Mesendoderm (in vitro differentiated cells): ENCODE measurements at places on chromosomes 6 and 20.

GRCh38 chr20:23362392-23363256 lies 642 bp downstream of the GZF1 start:
- no peaks in the 10 kb centered on the region for H3K27me3 ChIP-seq
- peak overlapping the region; percentile 41 for H3K27ac ChIP-seq

DNA sequence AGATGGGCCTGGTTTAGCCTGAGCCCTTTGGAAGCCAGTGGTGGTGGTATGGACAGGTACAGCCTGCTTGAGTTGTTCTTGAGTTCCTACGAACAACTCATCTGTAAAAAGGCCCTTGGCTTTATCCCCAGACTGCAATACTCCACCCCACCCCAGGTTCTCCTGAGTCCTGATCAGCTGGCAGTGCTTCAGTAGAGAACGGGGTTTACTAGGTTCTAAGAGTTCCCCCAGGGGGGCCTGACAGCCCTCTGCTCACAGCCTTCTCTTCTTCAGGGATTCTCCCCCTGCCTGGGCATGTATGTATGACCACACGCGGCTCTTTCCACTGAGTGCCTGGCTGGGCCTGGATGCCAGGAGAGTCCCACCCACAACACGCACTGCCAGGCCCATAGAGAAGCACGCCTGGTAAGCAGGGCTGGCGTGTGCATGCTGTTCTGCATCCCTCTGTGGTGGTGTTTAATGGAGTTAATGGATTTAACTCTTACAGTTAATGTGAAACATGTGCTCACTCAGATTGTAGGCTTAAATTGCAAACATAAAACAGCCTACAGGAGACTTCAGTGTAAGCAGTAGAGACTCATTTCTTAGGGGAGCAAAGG lies 44.3 kb upstream of the SLC4A11 start:
- no peak overlapping the region for H3K27ac ChIP-seq
- no peak for DNase-seq
- no peaks in the 10 kb centered on the region for H3K36me3 ChIP-seq
- peaks cover 2% of the 10 kb centered on the region for H3K4me1 ChIP-seq

DNA sequence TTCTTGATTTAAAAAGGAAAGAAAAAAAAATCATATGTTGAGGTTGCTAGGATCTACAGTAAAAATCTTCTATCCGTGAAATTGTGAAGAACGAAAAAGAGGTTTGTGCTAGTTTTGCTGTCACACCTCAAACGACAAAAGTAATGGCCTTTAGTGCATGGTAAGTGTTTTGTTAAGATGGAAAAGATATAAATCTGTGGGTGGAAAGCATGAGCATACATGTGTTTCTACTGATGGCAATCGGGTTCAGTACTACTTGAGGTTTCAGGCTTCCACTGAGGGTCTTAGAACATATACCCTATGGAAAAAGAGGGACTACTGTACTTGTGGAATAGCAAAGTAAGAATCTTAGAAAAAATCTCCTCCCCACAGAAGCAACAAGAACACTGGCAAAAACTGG lies 58.0 kb downstream of the AHI1 start:
- no peaks in the 10 kb centered on the region for H3K27me3 ChIP-seq
- DNase-seq: no peak
- no peaks in the 10 kb centered on the region for H3K36me3 ChIP-seq
- no peak overlapping the region for H3K27ac ChIP-seq

DNA sequence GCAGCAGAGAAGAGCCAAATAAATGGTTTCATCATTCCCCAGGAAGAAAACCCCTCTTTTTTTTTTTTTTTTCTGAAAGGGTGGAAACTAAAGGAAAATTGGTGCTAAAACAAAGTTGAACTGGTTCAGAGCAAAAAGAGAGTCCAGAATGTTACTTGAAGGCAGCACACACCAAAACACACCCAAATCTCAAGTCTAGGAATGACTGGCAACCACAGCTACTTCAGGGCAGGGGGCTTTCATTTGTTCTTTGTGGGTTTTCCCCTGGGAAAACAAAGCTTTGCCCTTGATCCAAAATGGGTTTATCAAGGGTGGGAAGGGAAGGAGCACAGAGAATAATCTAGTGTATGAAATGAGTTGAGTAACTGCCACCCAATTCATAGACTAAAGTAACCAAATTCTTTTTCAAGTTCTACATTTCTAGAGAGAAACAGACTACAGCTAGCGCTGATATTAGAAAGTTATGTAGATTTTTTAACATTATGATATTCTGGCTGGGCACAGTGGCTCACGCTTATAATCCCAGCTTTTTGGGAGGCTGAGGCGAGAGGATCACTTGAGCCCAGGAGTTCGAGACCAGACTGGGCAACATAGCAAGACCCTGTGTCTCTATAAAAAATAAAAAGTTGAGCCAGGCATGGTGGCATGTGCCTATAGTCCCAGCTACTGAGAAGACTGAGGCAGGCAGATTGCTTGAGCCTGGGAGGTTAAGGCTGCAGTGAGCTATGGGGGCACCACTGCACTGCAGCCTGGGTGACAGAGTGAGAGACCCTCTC lies 119.8 kb downstream of the NFATC2 start:
- H3K36me3 ChIP-seq: no peaks in the 10 kb centered on the region
- peaks cover 5% of the 10 kb centered on the region for H3K4me1 ChIP-seq
- no peak overlapping the region for H3K4me3 ChIP-seq
- no peaks in the 10 kb centered on the region for H3K27me3 ChIP-seq
- no peak overlapping the region for H3K27ac ChIP-seq

DNA sequence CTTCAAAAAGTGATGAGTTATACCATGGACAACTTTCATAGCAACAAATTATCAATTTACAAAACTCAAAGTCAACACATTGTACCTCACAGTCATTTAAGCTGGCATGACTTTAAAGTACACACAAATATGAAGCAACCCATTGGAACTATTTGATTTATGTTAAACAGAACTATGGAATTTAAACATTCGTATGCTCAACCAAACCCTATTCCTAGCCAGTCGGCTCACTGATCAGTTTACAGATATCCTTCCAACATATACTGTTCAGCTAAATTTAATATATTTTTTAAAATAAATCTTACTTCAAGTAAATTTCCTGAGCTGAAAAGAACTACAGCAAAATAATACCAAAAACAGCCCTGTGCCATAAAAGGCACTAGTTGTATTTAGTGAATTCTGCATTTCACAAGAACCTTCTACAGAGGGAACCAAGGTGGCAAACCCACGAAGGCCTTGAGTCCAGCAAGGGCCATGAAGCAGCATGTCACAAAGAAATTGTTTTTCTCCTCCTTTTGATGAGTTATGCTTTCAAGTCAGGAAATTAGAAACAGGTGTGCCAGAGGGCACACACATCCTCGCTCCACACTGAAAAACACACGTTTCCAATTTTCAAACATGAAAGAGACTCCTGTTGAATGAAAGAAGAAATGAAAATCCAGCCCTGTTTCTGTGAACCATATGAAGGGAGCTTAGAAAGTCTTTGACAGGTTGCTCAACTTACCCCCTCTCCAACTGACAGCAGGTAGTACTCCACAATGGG lies 122.8 kb downstream of the TASP1 start:
- H3K27me3 ChIP-seq: no peaks in the 10 kb centered on the region
- no peak for DNase-seq
- no peak overlapping the region for H3K4me3 ChIP-seq
- no peaks in the 10 kb centered on the region for H3K4me1 ChIP-seq
- no peak overlapping the region for H3K27ac ChIP-seq

GRCh38 chr6:35906499-35906846 lies 14.4 kb downstream of the SRPK1 start:
- no peak overlapping the region for H3K27ac ChIP-seq
- H3K27me3 ChIP-seq: no peaks in the 10 kb centered on the region
- no peak overlapping the region for H3K4me3 ChIP-seq

- DNase-seq: peak; percentile 18
- H3K27me3 ChIP-seq: no peaks in the 10 kb centered on the region
- H3K4me1 ChIP-seq: no peaks in the 10 kb centered on the region
These were observed 108.6 kb upstream of the EYA4 start for GRCh38 chr6:133132466-133132971.
